CD4-positive, alpha-beta memory T cell (primary cell): ENCODE measurements at places on chromosomes 2 and 18. TPM values are rescaled to one million over a fixed set of nuclear protein-coding genes. Genes with fewer than 3 reads are reported as not detected.

DNA sequence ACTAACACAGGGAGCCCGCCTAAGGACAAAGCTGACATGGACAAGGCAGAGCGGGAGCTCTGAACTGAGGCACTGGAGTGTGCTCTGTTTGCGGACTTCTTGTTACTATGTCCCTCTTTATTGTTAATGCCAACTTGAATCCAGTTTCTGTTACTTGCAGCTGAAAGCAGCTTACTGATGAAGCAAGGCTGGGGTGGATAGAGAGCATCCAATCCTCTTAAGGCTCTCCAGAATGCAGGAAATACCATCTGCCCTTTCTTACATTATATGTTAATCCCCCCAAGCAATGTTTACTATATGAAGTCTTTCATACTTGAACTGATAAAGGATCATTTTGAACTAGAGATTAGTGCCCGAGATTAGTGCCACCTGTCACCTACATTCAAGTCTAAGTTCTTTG is 9.4 kb downstream of the FAM210A start:
- no peaks in the 10 kb centered on the region for H3K27me3 ChIP-seq
- H3K4me1 ChIP-seq = no peaks in the 10 kb centered on the region
- no peaks in the 10 kb centered on the region for H3K36me3 ChIP-seq
- no peak overlapping the region for H3K4me3 ChIP-seq

GRCh38 chr2:38421274-38422056 is 44.4 kb upstream of the ATL2 start:
- no peaks in the 10 kb centered on the region for H3K36me3 ChIP-seq
- no peak for DNase-seq
- no peaks in the 10 kb centered on the region for H3K27me3 ChIP-seq
- no peak overlapping the region for H3K4me3 ChIP-seq
- H3K27ac ChIP-seq = no peak overlapping the region
- H3K4me1 ChIP-seq = no peaks in the 10 kb centered on the region

DNA sequence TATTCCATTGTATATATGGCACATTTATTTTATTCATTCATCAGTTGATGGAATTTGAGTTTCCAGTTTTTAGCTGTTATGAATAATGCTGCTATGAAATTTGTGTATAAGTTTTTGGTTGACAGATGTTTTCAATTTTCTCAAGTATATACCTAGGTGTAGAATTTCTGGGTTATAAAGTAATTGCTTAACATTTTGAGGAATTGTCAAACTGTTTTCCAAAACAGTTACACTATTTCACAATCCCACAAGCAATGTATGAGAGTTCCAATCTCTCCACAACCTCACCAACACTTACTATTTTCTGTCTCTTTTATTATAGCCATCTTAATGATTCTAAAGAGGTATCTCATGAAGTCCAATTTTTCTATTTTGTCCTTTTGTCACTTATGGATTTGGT is 12.5 kb upstream of the WDSUB1 start:
- no peaks in the 10 kb centered on the region for H3K27me3 ChIP-seq
- DNase-seq = no peak
- H3K4me3 ChIP-seq = no peak overlapping the region
- no peak overlapping the region for H3K27ac ChIP-seq
- H3K36me3 ChIP-seq = no peaks in the 10 kb centered on the region
- H3K4me1 ChIP-seq = no peaks in the 10 kb centered on the region

GRCh38 chr2:200177971-200178911 is 128.3 kb upstream of the SPATS2L start:
- DNase-seq = no peak
- no peaks in the 10 kb centered on the region for H3K27me3 ChIP-seq
- H3K4me3 ChIP-seq = no peak overlapping the region
- H3K36me3 ChIP-seq = no peaks in the 10 kb centered on the region
- H3K4me1 ChIP-seq = no peaks in the 10 kb centered on the region

DNA sequence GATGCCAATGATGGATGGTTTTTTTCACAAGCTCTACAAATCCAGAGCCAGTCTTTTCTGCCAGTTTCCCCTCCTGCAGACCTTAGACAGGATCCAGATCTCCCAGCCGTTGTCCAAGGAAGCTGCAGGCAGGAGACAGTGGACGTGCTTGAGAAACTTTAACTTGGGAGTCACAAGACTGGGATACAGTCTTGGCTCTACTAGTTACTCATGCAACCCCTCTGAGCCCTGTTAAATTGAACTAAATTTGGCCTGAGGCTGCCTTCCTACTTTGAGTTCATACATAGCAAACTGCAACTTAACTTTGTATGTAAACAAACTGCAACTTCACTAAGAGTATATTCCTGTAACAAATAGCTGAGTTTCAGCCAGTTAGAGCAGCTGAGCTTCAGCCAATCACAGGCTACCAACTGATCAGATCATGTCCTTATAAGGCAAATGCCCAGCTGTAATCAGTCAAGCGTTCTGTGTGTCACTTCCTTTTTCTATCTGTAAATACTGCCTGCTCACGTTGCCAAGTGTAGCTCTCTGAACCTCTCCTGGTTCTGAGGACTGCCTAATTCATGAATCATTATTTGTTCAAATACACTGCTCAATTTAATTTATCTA is 140.9 kb downstream of the CAPN13 start:
- H3K4me1 ChIP-seq = no peaks in the 10 kb centered on the region
- H3K27ac ChIP-seq = no peak overlapping the region
- no peaks in the 10 kb centered on the region for H3K27me3 ChIP-seq
- no peak overlapping the region for H3K4me3 ChIP-seq

GRCh38 chr2:221610255-221610654 is 38.2 kb upstream of the EPHA4 start:
- H3K4me1 ChIP-seq = no peaks in the 10 kb centered on the region
- no peak overlapping the region for H3K27ac ChIP-seq
- no peaks in the 10 kb centered on the region for H3K36me3 ChIP-seq
- no peak for DNase-seq
- no peak overlapping the region for H3K4me3 ChIP-seq

- no peak for DNase-seq
- H3K27ac ChIP-seq = no peak overlapping the region
- peaks cover 6% of the 10 kb centered on the region for H3K4me1 ChIP-seq
Measured at GRCh38 chr2:65252640-65253039, 25.0 kb downstream of the ACTR2 start.

- H3K36me3 ChIP-seq = no peaks in the 10 kb centered on the region
- no peaks in the 10 kb centered on the region for H3K4me1 ChIP-seq
- DNase-seq = no peak
- no peak overlapping the region for H3K4me3 ChIP-seq
- no peak overlapping the region for H3K27ac ChIP-seq
Measured at GRCh38 chr2:234957834-234958135, 6.0 kb downstream of the SH3BP4 start.

- no peaks in the 10 kb centered on the region for H3K4me1 ChIP-seq
- no peak overlapping the region for H3K27ac ChIP-seq
- DNase-seq = no peak
- H3K27me3 ChIP-seq = no peaks in the 10 kb centered on the region
- no peaks in the 10 kb centered on the region for H3K36me3 ChIP-seq
Measured at GRCh38 chr2:189191766-189192165, 12.2 kb upstream of the COL5A2 start.

DNA sequence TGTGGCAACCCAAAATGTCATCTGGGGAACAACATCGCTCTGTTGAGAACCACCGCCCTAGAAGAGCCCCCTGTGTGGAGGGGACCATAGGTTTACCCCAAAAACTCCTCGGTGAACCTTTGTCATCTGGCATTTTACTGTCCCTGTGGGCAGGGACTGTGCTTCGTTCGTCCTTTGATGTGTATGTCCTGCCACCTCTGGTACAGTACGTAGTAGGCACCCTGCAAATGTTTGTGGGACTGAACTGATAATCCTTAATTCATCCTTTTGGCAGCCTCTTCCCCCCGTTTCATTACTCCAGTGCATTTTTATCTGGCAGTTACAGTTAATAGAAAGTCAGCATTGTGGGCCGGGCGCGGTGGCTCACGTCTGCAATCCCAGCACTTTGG is 728 bp downstream of the NAPG start:
- peak overlapping the region; percentile 91 for H3K4me3 ChIP-seq
- H3K4me1 ChIP-seq = peaks cover 54% of the 10 kb centered on the region
- DNase-seq = no peak
- no peaks in the 10 kb centered on the region for H3K36me3 ChIP-seq
- peak overlapping the region; percentile 80 for H3K27ac ChIP-seq
- no peaks in the 10 kb centered on the region for H3K27me3 ChIP-seq

- no peak overlapping the region for H3K4me3 ChIP-seq
- no peak overlapping the region for H3K27ac ChIP-seq
- H3K36me3 ChIP-seq = no peaks in the 10 kb centered on the region
Measured at GRCh38 chr18:35851286-35851970, 121.1 kb upstream of the RMP24 start.

- H3K27ac ChIP-seq = no peak overlapping the region
- peaks cover 92% of the 10 kb centered on the region for H3K4me1 ChIP-seq
- no peak overlapping the region for H3K4me3 ChIP-seq
- H3K36me3 ChIP-seq = no peaks in the 10 kb centered on the region
- DNase-seq = no peak
- no peaks in the 10 kb centered on the region for H3K27me3 ChIP-seq
Measured at GRCh38 chr2:69579536-69579935, 64.0 kb downstream of the AAK1 start.

GRCh38 chr18:52874774-52875173 is 534.8 kb downstream of the DCC start:
- no peak overlapping the region for H3K27ac ChIP-seq
- DNase-seq = no peak
- no peaks in the 10 kb centered on the region for H3K4me1 ChIP-seq
- H3K27me3 ChIP-seq = no peaks in the 10 kb centered on the region
- H3K36me3 ChIP-seq = no peaks in the 10 kb centered on the region
- no peak overlapping the region for H3K4me3 ChIP-seq

GRCh38 chr18:73756256-73757091 is 391.2 kb downstream of the FBXO15 start:
- H3K4me3 ChIP-seq = no peak overlapping the region
- H3K4me1 ChIP-seq = no peaks in the 10 kb centered on the region
- H3K27me3 ChIP-seq = no peaks in the 10 kb centered on the region

DNA sequence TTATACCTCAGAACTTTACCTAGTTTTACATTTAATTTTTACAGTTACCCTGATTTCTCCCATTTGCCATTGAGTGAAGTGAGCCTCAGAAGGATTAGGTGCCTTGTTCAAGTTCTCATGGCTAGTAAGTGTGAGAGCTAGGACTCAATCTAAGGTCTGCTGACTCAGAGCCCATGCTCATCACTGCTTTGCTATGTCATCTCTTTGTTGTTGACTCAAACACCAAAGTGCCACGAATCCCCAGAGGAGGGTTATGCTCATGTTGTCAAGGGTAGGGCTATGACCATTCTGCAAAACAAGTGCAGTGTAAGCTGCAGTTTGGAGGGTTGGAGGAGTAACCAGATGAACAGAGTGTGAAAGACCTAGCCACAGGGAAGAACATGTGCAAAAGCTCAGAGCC is 185.4 kb upstream of the SKOR2 start:
- H3K36me3 ChIP-seq = no peaks in the 10 kb centered on the region
- H3K4me3 ChIP-seq = no peak overlapping the region
- H3K4me1 ChIP-seq = no peaks in the 10 kb centered on the region
- no peaks in the 10 kb centered on the region for H3K27me3 ChIP-seq
- DNase-seq = no peak

DNA sequence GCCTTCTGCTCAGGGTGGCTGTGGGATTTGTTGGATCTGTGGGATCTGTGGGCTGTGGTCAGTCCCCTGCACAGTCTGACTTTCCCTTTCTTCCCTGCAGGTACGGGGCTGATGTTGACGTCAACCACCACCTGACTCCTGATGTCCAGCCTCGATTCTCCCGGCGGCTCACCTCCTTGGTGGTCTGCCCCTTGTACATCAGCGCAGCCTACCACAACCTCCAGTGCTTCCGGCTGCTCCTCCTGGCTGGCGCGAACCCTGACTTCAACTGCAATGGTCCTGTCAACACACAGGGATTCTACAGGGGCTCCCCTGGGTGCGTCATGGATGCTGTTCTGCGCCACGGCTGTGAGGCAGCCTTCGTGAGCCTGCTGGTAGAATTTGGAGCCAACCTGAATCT is 17.5 kb downstream of the ASB1 start:
- H3K4me3 ChIP-seq = no peak overlapping the region
- no peak for DNase-seq
- no peaks in the 10 kb centered on the region for H3K27me3 ChIP-seq
- no peak overlapping the region for H3K27ac ChIP-seq
- peaks cover 13% of the 10 kb centered on the region for H3K4me1 ChIP-seq
- peaks cover 62% of the 10 kb centered on the region for H3K36me3 ChIP-seq

- no peak overlapping the region for H3K27ac ChIP-seq
- no peaks in the 10 kb centered on the region for H3K36me3 ChIP-seq
- no peaks in the 10 kb centered on the region for H3K4me1 ChIP-seq
- no peak for DNase-seq
Measured at GRCh38 chr18:48530399-48531081, 8.3 kb upstream of the CTIF start.

GRCh38 chr18:36829362-36830157 is 633 bp downstream of the KIAA1328 start:
- H3K36me3 ChIP-seq = no peaks in the 10 kb centered on the region
- peaks cover 26% of the 10 kb centered on the region for H3K4me1 ChIP-seq
- no peak for DNase-seq
- no peaks in the 10 kb centered on the region for H3K27me3 ChIP-seq
- peak overlapping the region; percentile 94 for H3K4me3 ChIP-seq

GRCh38 chr2:84458551-84459017 is 496 bp downstream of the SUCLG1 start:
- peaks cover 40% of the 10 kb centered on the region for H3K4me1 ChIP-seq
- no peak for DNase-seq
- H3K4me3 ChIP-seq = peak overlapping the region; percentile 68
- peak overlapping the region; percentile 77 for H3K27ac ChIP-seq
- no peaks in the 10 kb centered on the region for H3K36me3 ChIP-seq

GRCh38 chr2:123656590-123656989 is 368.5 kb upstream of the CNTNAP5 start:
- H3K36me3 ChIP-seq = no peaks in the 10 kb centered on the region
- no peaks in the 10 kb centered on the region for H3K4me1 ChIP-seq
- no peaks in the 10 kb centered on the region for H3K27me3 ChIP-seq
- H3K4me3 ChIP-seq = no peak overlapping the region

GRCh38 chr2:111219285-111219684 is 98.6 kb downstream of the BCL2L11 start:
- H3K4me1 ChIP-seq = no peaks in the 10 kb centered on the region
- no peak for DNase-seq
- H3K27ac ChIP-seq = no peak overlapping the region
- no peaks in the 10 kb centered on the region for H3K36me3 ChIP-seq
- no peak overlapping the region for H3K4me3 ChIP-seq

- H3K4me3 ChIP-seq = no peak overlapping the region
- no peaks in the 10 kb centered on the region for H3K4me1 ChIP-seq
- H3K36me3 ChIP-seq = no peaks in the 10 kb centered on the region
- peaks cover 3% of the 10 kb centered on the region for H3K27me3 ChIP-seq
Measured at GRCh38 chr2:29269765-29270109, 154.5 kb downstream of the CLIP4 start.

GRCh38 chr2:148674063-148675020 is 29.8 kb downstream of the EPC2 start:
- H3K27me3 ChIP-seq = no peaks in the 10 kb centered on the region
- peak; percentile 53 for DNase-seq
- H3K36me3 ChIP-seq = no peaks in the 10 kb centered on the region
- H3K4me1 ChIP-seq = peaks cover 49% of the 10 kb centered on the region
- H3K27ac ChIP-seq = no peak overlapping the region
- no peak overlapping the region for H3K4me3 ChIP-seq

Gene TM4SF20
- not detected for polyA plus RNA-seq

Gene FLACC1
- 0.39 TPM for polyA plus RNA-seq

Gene ZNF519
- 3.5 TPM for polyA plus RNA-seq
